ENCODE measurements at places on chromosomes 11 and 22. TPM values are rescaled to one million over a fixed set of nuclear protein-coding genes. Genes with fewer than 3 reads are reported as not detected.

The TPCN2 gene
- total RNA-seq, result 18.2 TPM

The CHRDL2 gene
- total RNA-seq, result 1.2 TPM

The MMP7 gene
- total RNA-seq, result 7.1 TPM

The APLNR gene
- 4.1 TPM for total RNA-seq

The ARHGAP8 gene
- total RNA-seq, result 18.2 TPM

The TEX54 gene
- not detected for total RNA-seq

The FAM180B gene
- total RNA-seq, result 0.53 TPM

The OR52N5 gene
- not detected for total RNA-seq

The OR52M1 gene
- total RNA-seq, result not detected

GRCh38 chr22:45980761-45981160 lies 3.8 kb upstream of the WNT7B start:
- DNase-seq, result no peak
- H3K4me3 ChIP-seq, result no peak overlapping the region
- H3K4me1 ChIP-seq, result peaks cover 20% of the 10 kb centered on the region
- no peaks in the 10 kb centered on the region for H3K36me3 ChIP-seq
- H3K27ac ChIP-seq, result no peak overlapping the region

DNA sequence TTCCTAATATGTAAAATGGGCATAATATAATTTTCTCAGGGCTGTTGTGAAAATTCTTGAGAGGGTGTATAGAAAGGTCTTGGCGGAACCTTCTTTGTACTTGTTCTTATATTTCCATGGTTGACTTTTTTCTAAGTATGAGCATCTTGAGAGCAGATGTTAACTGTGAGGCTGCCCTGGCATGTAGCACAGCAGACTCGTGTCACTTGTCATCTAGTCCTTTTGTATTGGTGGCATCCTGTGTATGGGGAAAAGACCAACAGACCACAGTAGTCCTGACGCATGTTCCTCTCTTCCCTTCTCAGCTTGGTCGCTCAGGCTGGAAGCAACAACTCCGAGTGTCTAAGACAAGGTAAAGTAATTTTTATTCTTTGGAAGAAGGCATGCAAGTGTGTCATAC lies 153.8 kb upstream of the ZBED5 start:
- H3K4me3 ChIP-seq, result no peak overlapping the region
- no peaks in the 10 kb centered on the region for H3K36me3 ChIP-seq
- no peak overlapping the region for H3K27ac ChIP-seq
- peaks cover 7% of the 10 kb centered on the region for H3K27me3 ChIP-seq
- no peak for DNase-seq
- H3K4me1 ChIP-seq, result peaks cover 9% of the 10 kb centered on the region

DNA sequence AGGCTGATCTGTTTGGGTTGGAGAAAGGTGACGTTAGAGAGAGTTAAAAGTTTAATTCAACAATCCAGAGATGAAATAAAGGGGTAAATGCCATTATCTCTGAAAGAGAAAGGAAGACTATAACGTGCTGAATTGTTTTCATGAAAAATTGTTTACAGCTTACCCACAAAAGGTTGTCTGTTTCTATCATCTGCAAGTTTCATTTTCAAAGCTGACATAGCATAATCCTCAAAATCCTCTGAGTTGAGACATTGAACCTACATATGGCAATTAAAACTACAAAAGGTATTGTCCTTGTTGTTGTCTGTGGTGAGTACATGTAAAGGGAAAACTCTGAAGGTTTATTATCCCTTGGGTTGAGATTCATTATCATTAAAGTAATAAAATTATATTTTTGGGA lies 569.9 kb downstream of the LUZP2 start:
- no peaks in the 10 kb centered on the region for H3K4me1 ChIP-seq
- H3K27me3 ChIP-seq, result no peaks in the 10 kb centered on the region
- H3K27ac ChIP-seq, result no peak overlapping the region
- H3K4me3 ChIP-seq, result no peak overlapping the region
- no peaks in the 10 kb centered on the region for H3K36me3 ChIP-seq

DNA sequence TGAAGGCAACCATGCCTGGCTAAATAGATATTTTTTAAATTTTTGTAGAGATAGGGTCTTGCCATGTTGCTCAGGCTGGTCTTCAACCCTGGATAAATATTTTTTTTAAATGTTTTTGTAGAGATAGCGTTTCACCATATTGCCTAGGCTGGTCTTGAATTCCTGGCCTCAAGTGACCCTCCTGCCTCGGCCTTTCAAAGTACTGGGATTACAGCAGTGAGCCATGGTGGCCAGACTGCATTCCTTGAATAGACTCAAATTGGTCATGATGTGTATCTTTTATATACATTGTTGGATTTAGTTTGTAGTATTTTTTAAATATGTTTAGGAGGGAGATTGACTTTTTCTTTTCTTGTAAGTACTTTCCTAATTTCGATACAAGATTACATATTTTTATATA lies 325.7 kb upstream of the C11orf87 start:
- no peaks in the 10 kb centered on the region for H3K4me1 ChIP-seq
- DNase-seq, result no peak
- H3K4me3 ChIP-seq, result no peak overlapping the region
- no peaks in the 10 kb centered on the region for H3K27me3 ChIP-seq
- no peak overlapping the region for H3K27ac ChIP-seq

GRCh38 chr11:112878033-112878601 lies 83.1 kb upstream of the NCAM1 start:
- H3K27ac ChIP-seq, result no peak overlapping the region
- no peaks in the 10 kb centered on the region for H3K36me3 ChIP-seq
- H3K4me3 ChIP-seq, result no peak overlapping the region
- no peaks in the 10 kb centered on the region for H3K27me3 ChIP-seq
- DNase-seq, result no peak

DNA sequence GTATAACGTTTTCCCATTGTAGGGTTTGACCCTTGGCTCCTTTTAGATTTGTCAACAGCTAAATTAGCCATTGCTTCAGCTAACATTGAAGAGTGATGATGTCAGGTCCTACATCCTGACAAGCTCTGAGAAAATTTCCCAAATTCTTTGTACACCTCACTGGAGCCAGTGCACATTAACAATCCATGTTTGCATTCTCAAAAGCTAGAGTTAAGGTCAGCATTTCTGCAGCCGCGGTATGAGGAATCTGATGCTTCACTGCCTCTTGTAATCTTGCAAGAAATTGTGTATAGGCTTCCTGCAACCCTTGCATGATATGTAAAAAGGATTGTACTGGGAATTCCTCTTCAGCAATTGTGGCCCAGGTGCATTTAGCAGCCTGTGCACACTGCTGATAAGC lies 33.1 kb upstream of the NCAM1 start:
- H3K27ac ChIP-seq, result no peak overlapping the region
- DNase-seq, result no peak
- no peak overlapping the region for H3K4me3 ChIP-seq
- no peaks in the 10 kb centered on the region for H3K4me1 ChIP-seq
- no peaks in the 10 kb centered on the region for H3K27me3 ChIP-seq

- H3K27me3 ChIP-seq, result no peaks in the 10 kb centered on the region
- no peaks in the 10 kb centered on the region for H3K36me3 ChIP-seq
- H3K4me3 ChIP-seq, result no peak overlapping the region
- H3K4me1 ChIP-seq, result peaks cover 5% of the 10 kb centered on the region
- no peak overlapping the region for H3K27ac ChIP-seq
Measured at GRCh38 chr11:35257281-35257680, 118.3 kb downstream of the CD44 start.

GRCh38 chr11:114799476-114799875 lies 121.1 kb downstream of the NXPE2 start:
- H3K4me3 ChIP-seq, result no peak overlapping the region
- no peak for DNase-seq
- H3K36me3 ChIP-seq, result no peaks in the 10 kb centered on the region

GRCh38 chr11:34926831-34927132 lies 10.4 kb downstream of the PDHX start:
- H3K27ac ChIP-seq, result no peak overlapping the region
- no peak overlapping the region for H3K4me3 ChIP-seq
- H3K4me1 ChIP-seq, result peaks cover 34% of the 10 kb centered on the region

DNA sequence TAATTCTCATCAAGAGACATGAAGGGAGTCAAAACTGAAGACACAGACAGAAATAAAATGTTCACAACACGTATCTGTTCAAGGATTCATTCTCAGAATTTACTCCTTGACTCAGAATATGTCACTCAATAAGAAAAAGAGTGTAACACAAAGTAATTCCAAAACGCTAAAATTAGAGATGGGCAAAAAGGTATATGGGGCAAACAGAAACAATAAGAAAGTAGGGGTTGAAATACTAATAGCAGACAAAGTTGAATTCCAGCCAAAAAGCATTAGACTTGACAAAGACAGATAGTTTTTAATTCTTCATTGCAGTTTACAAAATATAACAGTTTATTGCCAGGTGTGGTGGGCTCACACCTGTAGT lies 26.7 kb downstream of the GNB1L start:
- no peak for DNase-seq
- peaks cover 5% of the 10 kb centered on the region for H3K4me1 ChIP-seq
- H3K27me3 ChIP-seq, result no peaks in the 10 kb centered on the region

GRCh38 chr22:49297286-49297870 lies 530.3 kb downstream of the BRD1 start:
- no peaks in the 10 kb centered on the region for H3K4me1 ChIP-seq
- no peaks in the 10 kb centered on the region for H3K36me3 ChIP-seq
- H3K4me3 ChIP-seq, result no peak overlapping the region
- H3K27me3 ChIP-seq, result no peaks in the 10 kb centered on the region

DNA sequence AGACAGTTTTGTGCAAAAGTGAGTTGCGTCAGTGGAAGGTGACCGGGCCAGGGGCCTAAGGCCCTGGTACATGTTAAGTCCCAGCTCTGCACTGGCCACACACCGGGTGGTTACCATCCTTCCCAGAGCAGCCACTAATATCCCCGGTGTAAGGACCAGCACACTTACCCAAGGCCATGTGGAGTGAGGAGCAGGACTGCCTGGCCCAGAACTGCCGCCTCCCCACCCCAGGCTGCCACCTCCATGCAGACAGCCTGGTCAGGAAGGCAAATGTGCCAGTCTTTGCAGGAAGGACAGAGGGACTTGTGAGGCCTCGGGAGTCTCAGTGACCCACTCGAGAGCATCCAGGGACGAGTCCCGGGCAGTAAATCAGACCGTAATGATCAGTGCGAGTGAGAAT lies 102.9 kb downstream of the MORC2 start:
- no peak overlapping the region for H3K4me3 ChIP-seq
- no peak for DNase-seq
- no peak overlapping the region for H3K27ac ChIP-seq
- no peaks in the 10 kb centered on the region for H3K36me3 ChIP-seq

GRCh38 chr22:49965091-49966040 lies 4.8 kb downstream of the PIM3 start:
- H3K27me3 ChIP-seq, result no peaks in the 10 kb centered on the region
- DNase-seq, result peak; percentile 52
- peak overlapping the region; percentile 95 for H3K4me3 ChIP-seq
- peaks cover 72% of the 10 kb centered on the region for H3K4me1 ChIP-seq
- peak overlapping the region; percentile 90 for H3K27ac ChIP-seq
- H3K36me3 ChIP-seq, result peaks cover 40% of the 10 kb centered on the region

GRCh38 chr11:47469361-47470179 lies 20.6 kb upstream of the RAPSN start:
- peaks cover 21% of the 10 kb centered on the region for H3K4me1 ChIP-seq
- H3K27me3 ChIP-seq, result no peaks in the 10 kb centered on the region
- H3K4me3 ChIP-seq, result no peak overlapping the region
- H3K27ac ChIP-seq, result no peak overlapping the region
- peaks cover 78% of the 10 kb centered on the region for H3K36me3 ChIP-seq
- DNase-seq, result no peak

DNA sequence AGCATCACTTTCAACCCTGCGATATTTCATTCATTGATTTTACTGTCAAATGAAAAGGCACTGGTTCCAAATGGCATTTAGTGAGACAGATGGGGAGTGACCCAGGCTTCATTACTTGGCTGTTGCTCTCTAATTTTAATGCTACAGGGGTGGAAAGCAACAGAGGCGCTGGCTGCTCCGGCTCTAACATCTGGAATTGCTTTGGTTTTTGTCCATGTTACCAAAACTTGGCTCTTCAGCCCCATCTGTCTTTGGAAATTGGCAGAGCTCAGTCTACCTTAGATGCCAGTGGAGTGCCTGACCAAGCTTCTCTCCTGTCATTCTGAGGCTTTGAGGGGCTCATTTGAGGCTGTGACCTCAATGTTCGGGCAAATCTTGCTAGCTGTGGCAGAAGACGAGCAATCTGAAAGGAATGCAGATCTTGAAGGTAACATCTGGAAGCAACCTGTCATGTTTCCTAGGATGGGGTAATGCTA lies 409.5 kb upstream of the SYN3 start:
- no peaks in the 10 kb centered on the region for H3K4me1 ChIP-seq
- no peak for DNase-seq
- no peak overlapping the region for H3K4me3 ChIP-seq
- H3K27ac ChIP-seq, result no peak overlapping the region
- H3K27me3 ChIP-seq, result no peaks in the 10 kb centered on the region

DNA sequence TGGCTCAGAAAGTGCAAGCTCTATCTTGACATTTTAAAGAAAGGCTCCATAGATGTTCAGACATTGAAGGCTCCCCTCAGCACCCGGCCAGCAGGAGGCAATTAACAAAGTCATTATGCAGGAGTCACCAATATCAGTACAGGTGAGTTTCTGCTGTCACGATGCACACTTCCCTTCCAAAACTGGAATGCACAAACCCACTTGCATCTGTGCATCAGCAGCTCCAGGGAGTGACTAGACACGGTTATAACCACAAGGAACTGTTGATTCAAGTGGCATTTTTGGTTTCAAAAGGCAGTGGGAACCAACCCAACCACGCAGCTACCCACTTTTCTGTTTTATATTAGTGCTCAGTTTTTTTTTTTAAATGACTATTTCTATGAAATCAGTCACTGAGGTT lies 293.9 kb upstream of the NARS2 start:
- no peak overlapping the region for H3K4me3 ChIP-seq
- DNase-seq, result no peak
- no peaks in the 10 kb centered on the region for H3K4me1 ChIP-seq
- no peak overlapping the region for H3K27ac ChIP-seq
- no peaks in the 10 kb centered on the region for H3K36me3 ChIP-seq

GRCh38 chr11:116366980-116367645 lies 405.7 kb downstream of the BUD13 start:
- H3K27me3 ChIP-seq, result no peaks in the 10 kb centered on the region
- no peak for DNase-seq

DNA sequence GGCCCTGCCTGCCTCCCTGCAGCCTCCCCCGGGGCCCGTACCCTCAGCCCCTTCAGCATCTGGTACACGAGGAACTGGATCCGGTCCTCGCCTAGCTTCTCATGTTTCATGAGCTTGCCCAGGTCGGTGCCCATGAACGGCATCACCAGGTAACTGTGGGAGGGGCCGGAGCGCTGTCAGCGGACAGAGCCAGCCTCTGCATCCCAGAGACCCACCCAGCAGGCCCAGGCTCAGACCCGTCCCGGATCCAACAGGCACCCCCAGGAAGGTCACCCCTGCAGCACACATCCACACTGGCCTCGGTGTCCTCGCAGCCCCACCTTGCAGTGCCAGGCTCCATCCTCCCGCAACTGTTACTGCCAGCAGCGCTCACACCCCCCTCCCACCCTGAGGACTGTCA lies 4.4 kb downstream of the MAPK12 start:
- H3K27me3 ChIP-seq, result peaks cover 10% of the 10 kb centered on the region
- DNase-seq, result no peak
- H3K4me3 ChIP-seq, result no peak overlapping the region
- no peak overlapping the region for H3K27ac ChIP-seq
- no peaks in the 10 kb centered on the region for H3K36me3 ChIP-seq

All from lower lobe of right lung (tissue), 2 donors.